ENCODE measurements at places on chromosomes 2 and 18.
A peak's percentile ranks its signal among the peaks of the same experiment; 100 is the strongest.

DNA sequence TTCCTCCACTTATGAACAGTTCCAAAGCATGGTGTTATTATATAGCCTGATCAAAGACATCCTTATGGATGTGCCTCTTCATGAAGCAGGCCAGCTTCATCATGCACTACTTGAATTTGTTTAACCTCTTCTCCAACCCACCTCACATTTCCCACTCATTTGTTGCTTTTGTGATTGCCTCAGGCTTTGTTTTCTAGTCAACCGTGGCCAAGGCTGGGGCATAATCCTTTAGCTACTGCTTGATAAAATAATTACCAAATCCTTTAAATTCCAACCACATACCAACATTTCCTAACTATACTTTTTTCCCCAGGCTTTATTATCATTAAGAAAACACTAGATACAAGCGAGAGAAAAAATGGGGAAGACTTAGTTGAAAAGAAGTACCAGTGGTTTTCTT is 39.6 kb upstream of the SCN1A start:
- DNase-seq = no peak

GRCh38 chr2:137676346-137676745 is 287.9 kb upstream of the HNMT start:
- no peak for DNase-seq

DNA sequence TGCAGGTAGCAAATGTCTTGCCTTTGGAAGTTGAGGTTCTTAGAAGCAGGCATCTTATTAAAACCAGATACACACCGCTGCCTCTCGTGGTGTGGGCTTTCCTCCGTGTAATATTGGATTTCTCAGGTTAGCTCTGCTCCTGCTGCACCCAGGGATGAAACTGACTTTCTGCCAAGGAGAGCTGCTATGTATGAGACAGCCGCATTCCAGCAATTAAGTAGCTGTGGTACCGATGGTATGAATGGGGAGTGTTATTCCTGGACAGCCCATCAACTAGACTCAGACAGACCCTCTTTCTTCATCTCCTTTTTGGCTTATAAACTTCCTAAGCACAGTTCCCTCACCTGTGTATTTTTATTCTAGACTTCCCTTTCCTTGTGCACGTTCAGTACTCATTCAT is 6.8 kb upstream of the EHD3 start:
- no peak for DNase-seq

- no peak for DNase-seq
These were observed 109.7 kb downstream of the INO80D start for GRCh38 chr2:205976120-205976814.

GRCh38 chr2:197431858-197432257 is 3.0 kb downstream of the SF3B1 start:
- DNase-seq = no peak

- DNase-seq = no peak
These were observed 836.9 kb downstream of the MBD2 start for GRCh38 chr18:53387581-53387980.

DNA sequence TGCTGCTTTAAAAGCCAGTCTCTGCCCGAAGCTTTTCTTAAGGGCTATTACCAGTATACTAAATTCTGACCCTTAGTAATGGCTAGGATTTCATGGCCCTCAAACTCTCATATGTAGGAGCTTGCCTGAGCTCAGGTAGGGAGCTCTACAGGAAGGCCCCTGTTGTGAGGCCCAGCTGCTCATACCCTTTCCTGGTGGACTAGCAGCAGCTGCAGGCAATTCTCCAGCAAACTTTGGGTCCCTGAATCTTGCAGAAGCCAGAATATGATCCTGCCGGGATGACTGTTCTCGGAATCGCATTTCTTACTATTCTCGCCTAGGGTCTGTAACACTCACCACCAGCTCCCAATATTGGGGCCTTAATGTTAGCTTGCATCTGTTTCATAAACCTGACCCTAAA is 106.4 kb upstream of the SERTAD2 start:
- no peak for DNase-seq

DNA sequence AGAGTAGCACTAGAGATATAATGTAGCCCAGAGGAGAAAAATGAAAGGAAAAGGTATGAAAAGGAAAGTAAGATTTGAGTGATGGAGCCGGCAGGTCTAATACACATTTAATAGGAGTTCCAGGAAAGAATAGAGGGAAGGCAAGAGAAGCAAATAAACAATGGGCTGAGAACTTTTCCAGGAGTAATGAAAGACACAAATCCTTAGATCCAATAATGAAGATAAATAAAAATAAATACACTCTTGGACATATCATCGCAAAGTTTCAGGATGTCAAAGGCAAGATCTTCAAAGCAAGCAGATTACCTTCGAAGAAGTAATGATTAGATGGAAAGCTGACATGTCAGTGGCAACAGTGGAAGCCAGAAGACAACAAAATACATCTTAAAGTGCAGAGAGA is 102.0 kb upstream of the YWHAQ start:
- DNase-seq = no peak

- DNase-seq = no peak
These were observed 58.1 kb downstream of the SERTAD2 start for GRCh38 chr2:64595397-64596176.

- DNase-seq = peak; percentile 51
These were observed at the start of gene MAPK4 for GRCh38 chr18:50559752-50560680. MAPK4 (plus strand) TSS chr18:50560087; CDS start chr18:50663959, 103,872 bp downstream.

- no peak for DNase-seq
These were observed 94.0 kb upstream of the ITGA4 start for GRCh38 chr2:181363164-181363563.

GRCh38 chr2:6103949-6104348 is 411.8 kb downstream of the SOX11 start:
- DNase-seq = no peak

DNA sequence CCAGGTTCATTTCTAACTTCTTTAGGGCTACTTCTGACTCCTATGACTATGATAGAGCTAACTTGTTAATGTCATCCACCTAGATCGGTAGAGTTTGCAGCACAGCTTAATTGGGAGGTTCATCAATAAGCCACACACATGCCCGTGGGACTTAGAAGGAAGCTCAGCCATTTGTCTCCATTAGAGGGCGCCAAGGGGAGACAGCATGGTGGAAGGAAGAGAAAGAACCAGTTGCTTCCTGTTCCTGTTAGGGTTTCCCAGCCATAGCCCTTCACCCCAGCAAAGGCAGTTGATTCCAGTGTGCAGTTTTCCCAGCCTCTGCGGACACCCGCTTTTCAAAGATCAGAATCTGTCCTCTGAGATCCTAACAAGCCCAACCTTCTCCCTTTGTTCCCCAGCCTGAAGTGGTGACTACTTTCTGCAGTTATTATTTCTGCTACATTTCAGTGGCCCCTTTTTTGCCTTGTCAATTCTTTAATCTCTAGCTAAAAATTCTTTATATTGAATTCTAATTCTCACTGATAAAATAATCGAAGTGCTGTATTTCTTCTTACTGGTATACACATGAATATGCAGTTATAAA is 30.3 kb downstream of the MAIP1 start:
- DNase-seq = peak; percentile 63

- DNase-seq = no peak
These were observed 316.4 kb upstream of the ID2 start for GRCh38 chr2:8365331-8365910.

DNA sequence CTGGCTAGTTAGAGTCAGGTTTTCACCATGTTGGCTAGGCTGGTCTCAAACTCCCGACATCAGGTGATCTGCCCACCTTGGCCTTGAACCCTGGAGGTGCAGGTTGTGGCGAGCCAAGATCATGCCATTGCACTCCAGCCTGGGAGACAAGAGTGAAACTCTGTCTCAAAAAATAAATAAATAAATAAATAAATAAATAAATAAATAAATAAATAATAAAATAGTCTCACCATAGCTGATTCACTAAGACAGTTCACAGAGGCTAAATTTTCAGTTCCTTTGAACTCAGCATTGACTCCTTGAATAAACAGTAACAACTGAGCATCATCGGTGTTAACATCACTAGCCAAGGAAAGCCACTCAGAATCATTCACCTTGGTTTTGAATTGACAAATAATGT is 32.7 kb downstream of the GNAL start:
- DNase-seq = no peak

DNA sequence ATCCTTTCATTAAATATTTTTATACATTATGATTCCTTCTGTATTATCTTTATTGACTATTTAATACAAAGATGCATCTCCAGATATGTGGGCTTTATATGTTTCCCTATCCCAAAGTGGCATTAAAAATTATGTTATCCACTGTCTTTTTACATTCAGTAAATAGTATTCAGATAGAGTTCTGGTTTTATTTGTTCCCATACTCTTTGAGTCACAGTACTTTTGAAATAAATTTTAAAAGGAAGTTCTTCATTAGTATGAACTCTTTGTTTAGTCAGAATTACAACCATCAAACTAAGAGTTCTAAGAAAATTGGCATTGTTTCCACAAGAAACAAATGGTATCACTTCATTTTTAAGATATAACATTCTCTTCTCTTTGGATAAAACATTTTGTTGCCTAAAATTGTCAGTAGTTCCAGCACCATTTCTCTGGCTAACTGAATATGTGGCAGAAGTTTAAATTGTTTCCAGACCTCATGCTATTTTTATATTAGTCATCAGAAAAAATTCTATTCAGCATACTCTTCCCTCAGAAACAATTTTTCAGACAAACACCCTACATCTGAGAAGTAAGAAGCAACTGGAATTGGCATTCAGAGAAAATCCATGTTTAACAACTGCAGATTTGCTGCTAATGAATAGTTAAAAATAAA is 88.5 kb upstream of the COL5A2 start:
- DNase-seq = no peak
